ENCODE measurements at places on chromosomes 1 and 21.

- no peak for DNase-seq
These were observed 94.3 kb upstream of the MPC2 start for GRCh38 chr1:168031198-168031597.

DNA sequence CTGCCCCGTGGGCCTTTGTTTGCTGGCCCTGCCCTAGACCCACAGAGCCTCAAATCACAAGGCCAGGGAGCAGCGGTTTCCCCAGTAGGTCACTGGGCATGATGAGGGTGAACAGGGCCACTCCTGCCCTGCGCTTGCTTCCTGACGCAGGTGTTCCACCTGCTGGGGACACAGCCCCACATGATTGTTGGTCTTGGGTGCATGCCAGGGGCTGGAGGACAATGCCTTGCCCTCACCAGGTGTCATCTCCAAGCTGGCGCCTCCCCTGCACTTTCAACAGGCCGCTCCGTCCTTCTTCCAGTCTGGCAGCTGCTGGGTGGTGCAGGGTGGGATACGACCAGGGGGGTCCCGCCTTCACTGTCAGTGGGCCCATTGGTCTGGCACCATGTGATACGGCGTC, 24.3 kb downstream of the IL10RB start:
- DNase-seq: no peak

- no peak for DNase-seq
These were observed 114.8 kb upstream of the DPYD start for GRCh38 chr1:98035602-98036002.

GRCh38 chr1:169484683-169485430, 887 bp downstream of the SLC19A2 start:
- DNase-seq: peak; percentile 89

GRCh38 chr1:157112186-157112867, 12.7 kb upstream of the ETV3L start:
- no peak for DNase-seq

- DNase-seq: peak; percentile 79
These were observed 723 bp downstream of the CDC42BPA start for GRCh38 chr1:227317523-227318015.

DNA sequence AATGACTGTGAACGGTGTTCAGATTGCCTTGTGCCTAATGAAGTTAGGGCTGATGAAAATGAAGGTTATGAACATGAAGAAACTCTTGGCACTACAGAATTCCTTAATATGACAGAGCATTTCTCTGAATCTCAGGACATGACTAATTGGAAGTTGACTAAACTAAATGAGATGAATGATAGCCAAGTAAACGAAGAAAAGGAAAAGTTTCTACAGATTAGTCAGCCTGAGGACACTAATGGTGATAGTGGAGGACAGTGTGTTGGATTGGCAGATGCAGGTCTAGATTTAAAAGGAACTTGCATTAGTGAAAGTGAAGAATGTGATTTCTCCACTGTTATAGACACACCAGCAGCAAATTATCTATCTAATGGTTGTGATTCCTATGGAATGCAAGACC, 96.6 kb downstream of the ZFYVE9 start:
- peak; percentile 86 for DNase-seq

DNA sequence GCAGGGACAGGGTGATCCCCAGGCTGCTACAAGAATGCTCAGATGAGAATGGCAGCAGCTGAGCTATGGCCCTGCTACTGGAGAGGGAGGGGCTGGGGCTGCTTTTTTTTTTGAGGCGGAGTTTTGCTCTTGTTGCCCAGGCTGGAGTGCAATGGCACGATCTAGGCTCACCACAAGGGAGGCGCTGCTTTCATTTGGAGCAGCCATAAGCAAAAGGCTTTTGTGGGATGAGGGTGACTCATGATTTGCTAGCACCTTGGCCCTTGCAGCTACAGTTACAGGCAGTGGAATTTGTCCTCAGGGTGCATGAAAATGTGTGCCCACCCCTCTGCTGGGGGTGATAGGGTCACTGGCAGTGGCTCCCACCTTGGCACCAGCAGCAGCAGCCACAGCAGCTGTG, 32.4 kb upstream of the CYP4A22 start:
- no peak for DNase-seq

- peak; percentile 84 for DNase-seq
These were observed 4.4 kb downstream of the NME7 start for GRCh38 chr1:169363046-169363730.

GRCh38 chr21:23130308-23130707, 2132.1 kb downstream of the NCAM2 start:
- DNase-seq: no peak

DNA sequence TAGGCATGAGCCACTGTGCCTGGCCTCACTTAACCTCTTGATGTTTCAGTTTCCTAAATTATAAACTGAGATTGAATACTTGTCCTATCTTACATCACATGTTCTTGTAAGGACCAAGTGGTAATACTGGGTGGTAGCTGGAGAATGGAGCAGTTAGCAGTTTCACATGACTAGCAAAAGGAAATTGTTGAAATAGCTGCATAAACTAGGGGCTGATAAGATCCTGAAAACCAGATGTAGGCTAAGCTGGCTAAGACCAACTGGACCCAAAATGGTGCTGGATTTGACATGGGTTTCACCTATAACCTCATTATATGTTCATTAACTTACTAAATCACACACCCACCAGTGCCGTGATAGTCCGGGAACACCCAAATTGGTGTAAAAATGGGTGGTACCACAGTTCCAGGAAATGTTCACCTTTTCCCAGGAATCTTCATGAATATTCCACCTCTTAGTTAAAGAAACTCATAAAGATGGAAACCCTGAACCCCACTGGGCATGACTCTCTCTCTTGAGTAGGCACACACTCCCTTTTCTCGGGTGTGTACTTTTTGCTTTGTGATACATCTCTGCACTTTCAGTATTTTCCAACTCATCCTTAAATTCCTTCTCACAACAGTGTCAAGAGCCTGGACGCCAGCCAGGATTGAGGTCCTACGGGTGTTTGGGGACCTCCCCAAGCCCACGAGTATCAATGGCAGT, at the start of gene PAPPA2:
TSS of gene PAPPA2 (plus strand) at position 502 of the 705 bp plus-strand sequence. CDS start 93,148 bp downstream, outside the sequence.
- no peak for DNase-seq

GRCh38 chr1:181936768-181937581, 124.5 kb downstream of the ZNF648 start:
- peak; percentile 38 for DNase-seq

DNA sequence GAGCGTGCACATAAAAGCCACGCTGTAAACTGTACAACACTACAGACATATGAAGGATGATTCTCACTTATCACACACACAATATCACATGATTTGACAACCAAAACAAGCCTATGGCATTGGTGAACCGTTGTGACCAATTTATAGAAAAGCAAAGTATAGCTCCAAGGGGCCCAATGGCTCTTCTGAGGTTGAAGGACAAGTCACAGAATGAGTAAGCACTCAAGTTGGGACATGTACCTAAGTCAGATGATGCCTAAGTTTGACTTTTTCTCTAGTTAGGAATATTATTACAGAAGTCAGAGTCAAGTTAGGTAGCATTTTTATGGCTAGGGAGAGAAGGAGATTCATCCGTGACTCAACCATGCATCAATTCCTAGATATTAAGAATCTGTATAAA, 45.7 kb downstream of the PLPP3 start:
- no peak for DNase-seq

DNA sequence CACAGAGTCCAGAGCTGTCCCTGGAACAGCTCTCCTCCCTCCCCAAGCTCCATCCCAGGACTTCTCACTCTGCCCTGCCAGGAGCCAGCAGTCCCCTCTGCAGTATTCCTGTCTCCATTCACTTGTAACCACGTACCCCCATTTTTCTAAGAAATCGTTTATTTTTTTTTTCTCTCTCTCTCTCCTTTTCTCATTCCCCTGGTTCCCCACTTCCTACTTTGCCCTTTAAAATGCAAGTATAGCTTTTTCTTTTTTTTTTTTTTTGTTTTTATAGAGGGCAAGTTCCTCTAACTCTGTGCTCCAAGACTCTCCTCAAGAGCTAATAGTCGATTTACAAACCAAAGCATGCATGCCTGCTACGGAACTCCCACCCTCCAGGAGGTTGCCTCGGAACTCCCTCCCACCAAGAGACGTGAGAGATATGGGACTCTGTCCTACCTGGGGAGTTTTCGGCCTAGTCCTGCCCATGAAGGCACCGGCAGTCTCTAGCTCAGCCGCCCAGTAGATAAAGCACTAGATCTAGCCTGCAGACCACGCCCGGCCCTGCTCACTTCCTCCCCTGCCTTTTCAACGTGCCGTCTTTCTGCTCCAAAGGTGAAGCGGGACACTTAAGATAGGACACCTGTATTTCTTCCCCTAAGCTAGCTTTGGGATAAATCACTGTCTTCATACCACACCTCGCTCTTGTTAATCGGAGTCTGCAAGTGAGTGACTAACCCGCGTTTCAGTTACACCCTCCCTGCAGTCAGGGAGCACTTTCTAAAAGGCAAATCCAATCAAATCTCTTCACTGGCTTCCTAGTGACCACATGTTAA, 27.7 kb downstream of the TNFRSF9 start:
- no peak for DNase-seq

DNA sequence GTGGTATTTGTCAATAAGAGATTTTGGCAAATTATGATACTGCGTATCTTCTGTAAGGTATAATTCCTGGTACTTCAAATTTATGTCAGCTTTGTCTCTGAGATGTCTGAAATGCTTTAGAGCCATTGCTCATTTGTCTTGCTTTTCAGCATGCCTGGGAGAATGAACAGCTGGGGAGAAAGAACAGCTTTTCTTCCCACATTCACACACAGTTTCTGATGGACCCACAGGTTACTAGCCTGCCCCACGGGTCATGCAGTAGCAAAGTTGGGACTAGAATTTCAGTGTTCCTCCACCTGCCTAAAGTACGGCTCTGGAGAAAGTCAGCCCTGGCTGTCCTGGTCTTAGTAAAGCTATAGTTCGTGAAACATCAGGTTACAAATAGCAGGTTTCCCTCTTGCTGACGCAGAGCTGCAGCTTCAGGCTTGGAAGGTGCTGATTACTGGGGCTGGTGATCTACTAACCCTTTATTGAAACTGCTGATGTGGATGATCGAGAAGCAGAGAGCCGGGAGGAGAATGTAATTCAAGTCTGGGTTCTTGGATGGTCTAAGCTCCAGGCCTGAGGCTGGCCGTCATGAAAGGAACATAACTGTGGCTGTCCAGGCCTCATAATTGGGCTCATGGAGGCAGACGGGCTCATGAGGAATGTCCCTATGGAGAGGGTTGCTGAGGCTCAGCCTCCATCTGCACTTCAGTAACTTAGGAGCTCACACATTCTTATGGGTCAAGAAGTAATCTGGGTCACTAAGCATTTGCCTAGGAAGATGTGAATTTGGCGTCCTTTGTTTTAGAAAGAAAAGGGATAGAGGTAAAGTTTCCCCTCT, 12.4 kb downstream of the GALNT2 start:
- DNase-seq: no peak

DNA sequence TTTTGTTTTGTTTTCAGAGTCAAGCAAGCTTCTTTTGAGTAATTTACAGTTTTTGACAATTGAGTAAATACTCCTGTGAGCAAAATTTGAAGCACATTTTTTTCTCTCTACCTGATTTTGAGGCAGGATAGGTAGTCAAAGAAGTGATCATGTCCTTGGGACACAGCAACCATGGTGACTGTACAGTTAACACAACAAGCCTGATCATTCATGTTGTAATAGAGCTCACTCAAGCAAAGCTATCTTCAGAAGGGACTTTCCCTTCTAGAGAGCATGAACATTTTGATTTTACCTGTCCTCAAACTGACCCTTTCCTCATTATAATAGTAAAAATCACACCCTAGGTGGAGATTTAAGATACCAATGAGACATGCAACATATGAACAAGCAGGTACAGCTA, 126.5 kb upstream of the KCNK1 start:
- DNase-seq: no peak

- peak; percentile 91 for DNase-seq
These were observed 88.8 kb downstream of the MAST2 start for GRCh38 chr1:45892068-45892785.

GRCh38 chr1:26112407-26112775, 767 bp downstream of the PDIK1L start:
- DNase-seq: no peak

GRCh38 chr1:215376544-215377264, 190.4 kb upstream of the KCTD3 start:
- DNase-seq: peak; percentile 76

- DNase-seq: no peak
These were observed 2.9 kb downstream of the MED8 start for GRCh38 chr1:43386676-43387075.

- no peak for DNase-seq
These were observed 77.0 kb downstream of the C21orf91 start for GRCh38 chr21:17742181-17742580.

- no peak for DNase-seq
These were observed 13.8 kb downstream of the S100A7A start for GRCh38 chr1:153430166-153430553.

DNA sequence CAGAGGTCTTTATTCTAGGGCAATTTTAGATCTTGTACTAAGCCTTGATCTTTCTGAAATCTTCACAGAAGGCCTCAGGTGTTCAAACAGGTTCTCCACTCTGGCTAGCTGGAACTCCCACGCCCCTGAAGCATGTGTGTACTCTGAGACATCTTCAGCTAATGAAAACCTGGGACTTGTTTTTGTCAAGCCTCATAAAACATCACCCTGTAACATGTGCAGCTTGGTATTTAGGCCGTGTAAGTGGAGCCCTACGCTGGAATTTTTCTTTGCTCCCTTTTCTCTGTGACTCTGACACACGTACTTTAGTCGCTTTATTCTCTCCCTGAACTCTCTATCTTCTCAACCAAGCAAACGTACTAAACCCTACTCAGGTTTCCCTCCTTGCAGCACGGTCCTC, 701.9 kb upstream of the ZP4 start:
- no peak for DNase-seq

DNA sequence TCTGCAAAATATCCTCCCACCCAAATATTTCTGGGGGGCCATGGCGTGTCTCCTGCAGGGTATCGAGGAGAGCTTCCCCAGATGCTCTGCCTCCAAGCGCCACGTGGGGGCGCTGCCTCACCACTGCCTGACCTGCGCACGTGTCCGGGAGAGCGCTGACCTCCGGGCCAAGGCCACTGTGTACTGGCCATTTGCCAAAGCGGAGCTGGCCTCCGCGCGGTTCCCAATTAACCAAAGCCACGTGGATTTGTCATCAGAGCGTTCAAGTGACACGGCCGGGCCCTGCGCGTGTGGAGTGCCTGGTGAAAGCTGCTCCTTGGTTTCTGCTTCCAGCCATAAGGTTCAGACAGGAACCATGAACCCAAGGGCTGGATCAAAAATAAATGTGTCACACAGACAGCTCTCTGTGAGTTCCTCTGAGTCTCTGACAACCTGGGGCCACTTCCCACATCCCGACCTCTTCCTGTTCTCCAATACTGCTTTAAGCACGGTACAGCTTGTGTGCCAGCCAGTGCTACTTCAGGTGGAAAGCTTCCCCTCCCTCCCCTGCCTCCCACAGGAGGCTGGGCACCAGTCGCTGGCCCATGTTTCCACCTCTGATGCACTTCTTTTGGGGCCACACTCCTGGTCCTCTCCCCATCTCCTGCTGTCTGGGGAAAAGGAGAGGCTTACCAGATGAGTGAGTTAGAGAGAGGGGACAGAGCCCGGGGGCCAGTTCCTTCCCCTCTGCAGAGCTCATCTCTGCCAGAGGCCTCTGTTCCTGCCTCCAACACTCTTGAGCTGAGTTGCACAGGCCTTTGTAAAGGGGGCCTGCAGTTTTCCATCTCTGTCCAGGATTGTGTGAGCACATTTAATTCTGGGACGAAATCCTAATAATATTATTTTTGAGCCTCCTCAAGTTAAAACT, 26.1 kb downstream of the ZP4 start:
- peak; percentile 12 for DNase-seq

- DNase-seq: no peak
These were observed 524.9 kb upstream of the CHRM3 start for GRCh38 chr1:238861342-238862066.
